ENCODE measurements at places on chromosomes 3 and 15.

DNA sequence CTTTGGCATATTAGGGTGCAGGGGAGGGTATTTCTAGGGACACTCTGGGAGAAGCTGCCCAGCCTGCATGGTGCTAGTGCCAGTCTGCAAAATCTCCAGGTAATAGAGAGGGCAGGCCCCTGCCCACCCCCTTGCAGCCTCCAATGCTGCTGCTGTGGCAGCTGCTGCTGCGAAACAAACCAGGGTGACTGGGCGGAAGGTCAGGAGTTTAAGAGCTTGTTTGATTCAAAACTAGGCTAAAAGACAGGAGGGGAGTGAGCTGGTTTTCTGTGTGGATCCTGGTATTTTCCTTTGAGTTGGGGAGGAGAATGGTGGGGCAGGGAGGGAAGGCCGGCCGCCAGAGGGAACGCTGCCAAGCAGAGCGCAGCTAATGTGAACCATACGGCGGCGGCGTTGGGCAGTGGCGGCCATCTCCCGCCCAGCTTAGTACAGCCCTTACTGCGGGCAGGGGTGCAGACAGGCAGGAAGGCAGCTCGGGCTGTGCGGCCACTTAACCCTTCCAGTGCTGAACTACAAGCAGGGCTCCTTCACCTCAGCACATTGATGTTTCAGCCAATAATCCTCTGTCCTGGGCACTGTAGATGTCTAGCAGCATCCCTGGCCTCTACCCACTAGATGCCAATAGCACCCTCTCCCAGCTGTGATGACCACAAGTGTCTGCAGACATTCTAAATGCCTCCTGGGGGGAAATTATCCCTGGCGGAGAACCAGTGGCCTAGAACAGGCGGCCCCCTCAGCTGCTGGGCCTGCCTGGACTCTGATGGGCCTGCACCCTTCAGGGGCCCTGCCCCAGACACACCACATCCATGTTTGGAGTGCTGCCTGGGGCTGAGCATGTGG, 125.7 kb downstream of the EEFSEC start:
- no peak for DNase-seq

DNA sequence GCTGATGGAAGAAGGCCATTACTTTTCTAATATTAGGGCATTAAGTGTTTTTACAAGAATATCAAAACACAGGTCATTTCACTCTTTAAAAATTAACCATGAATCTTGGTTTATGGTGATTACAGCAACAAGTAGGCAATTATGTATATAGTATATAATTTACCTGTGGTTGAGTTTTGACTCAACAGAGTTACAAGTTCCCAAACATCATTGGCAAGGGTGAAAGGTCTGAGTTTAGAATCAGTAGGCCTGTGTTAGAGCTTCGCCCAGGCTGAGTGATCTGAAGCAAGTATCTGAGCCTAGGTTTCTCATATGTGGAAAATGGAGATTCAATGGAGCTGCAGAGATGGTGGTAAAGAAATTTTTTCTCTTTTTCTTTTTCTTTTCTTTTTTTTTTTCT, 25.1 kb upstream of the LPP start:
- no peak for DNase-seq

DNA sequence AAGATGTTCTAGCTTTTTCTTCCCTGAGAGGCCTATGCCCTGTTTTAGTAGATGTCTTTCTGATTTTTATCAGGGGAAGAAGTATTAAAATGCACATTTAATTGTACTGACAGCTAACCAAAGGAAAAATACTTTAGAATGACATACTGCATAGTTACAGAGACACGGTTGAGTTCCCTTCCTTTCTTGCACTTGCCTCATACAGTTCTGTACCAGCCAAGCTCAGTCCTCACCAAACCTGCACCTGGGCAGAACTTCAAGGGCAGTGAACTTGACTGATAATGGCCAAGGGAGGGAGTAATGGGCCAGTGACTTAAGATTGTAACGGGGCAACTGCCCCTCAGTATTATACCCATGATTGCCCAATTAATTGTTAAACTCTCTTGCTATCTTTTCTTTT, 34.1 kb upstream of the RASGRP1 start:
- no peak for DNase-seq

DNA sequence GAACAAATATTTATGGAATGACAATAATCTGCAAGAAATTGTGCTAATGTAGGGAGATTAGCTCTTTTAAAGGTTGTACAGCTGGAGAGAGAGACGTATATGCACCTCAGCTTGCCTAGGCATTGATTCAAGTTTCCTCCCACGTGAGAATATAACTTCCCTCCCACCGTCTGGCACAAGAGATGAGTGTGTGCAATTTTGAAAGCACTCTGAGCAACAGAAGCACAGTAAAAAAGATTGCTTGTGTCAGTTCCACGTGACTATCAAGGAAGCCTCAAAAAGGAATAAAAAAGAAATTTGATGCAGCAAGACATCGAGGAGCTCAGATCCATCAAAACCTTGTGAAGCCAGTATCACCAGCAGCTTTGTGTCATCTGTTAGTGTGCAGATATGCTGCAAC, 435.3 kb downstream of the TUSC7 start:
- no peak for DNase-seq

- DNase-seq, result no peak
These were observed 50.3 kb upstream of the ACAN start for GRCh38 chr15:88752951-88753350.

GRCh38 chr3:114034211-114034610, 22.1 kb downstream of the CCDC191 start:
- DNase-seq, result no peak

DNA sequence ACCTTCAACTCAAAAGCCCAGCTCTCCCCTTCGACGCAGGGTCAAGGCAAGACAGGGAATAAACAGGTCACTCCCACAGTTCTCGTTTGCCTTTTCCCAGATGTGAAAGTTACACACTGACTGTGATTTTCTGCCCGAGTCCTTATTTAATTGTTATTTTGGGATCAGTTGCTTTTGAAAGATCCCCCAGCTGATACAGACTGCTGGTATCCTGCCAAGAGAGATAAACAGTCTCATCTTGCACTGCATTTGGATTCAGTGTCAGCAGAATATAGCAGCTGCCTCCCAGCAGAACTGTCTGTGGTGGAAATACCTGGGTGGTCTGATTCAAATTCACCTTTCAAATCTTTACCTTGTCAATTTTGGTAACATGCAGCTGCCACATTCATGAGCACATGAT, 56.0 kb upstream of the FAM3D start:
- DNase-seq, result no peak

- no peak for DNase-seq
These were observed 163.9 kb downstream of the SMAD6 start for GRCh38 chr15:66865622-66866611.

DNA sequence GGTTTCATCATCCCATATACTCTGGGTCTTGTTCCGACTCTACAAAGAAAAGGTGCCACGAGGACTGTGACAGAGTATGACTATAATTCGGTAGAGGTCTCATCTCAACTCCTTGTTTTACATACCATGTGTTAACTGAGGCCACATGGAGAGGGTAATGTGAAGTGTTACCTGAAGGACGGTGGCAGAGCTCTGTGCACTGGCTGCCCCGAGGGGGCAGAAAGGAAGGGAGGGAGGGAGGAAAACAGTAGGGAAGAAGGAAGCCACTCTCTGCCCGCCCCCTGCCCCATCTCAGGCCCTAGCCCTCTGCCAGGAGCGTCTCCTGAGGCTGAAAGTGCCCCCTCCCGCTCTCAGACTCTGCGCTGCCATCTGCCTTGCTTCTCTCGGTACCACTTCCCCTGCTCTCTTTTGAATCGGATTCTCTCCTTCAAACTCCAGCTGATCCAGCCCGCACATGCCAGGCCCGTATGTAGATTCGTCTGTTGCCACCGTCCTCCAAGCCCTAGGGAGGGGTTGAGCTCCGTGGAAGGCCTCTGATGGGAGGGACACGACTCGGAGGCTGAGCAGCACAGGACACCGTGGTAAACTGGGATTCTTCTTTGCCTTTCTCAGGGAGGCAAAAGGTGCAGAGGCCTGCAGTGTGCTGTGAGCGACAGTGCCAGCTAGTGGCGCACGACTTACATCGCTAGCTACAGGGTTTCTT, 70.5 kb upstream of the ATP10A start:
- peak; percentile 8 for DNase-seq

DNA sequence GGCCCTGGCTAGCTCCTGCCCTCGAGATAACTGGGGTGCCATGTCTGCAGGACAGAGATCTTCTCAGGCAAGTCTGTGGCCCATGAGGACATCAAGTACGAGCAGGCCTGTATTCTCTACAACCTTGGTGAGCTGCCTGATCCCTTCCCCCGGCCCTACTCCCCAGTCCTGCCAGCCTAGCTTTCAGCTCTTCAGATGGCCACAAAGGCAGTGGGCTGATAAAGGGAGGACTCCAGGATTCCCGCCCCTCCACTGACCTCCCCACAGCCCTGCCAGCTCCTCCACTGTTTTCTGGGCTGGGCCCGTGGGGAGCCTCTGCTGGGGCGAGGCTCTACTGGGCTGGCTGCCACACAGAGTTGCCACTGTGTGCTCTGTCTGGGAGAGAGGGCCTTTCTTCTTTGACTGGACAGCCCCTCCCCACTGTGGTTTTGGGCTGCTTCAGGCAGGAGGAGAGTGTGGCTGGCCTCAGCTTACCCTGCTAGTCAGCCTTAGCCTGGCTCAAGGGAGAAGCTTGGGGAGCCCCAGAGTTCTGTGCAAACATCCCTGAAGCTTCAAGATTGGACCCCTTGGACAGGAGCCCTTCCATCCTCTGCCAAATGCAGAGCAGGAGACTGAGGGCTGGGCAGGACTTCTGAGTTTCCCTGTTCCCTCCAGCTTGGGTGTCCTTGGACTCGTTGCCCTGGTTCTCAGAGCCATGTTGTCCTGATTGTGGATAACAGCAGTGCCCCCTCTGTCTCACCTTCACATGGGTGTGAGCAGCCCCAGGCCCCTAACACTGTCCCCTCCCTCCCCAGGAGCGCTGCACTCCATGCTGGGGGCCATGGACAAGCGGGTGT, 24.4 kb downstream of the PTPN23 start:
- no peak for DNase-seq

DNA sequence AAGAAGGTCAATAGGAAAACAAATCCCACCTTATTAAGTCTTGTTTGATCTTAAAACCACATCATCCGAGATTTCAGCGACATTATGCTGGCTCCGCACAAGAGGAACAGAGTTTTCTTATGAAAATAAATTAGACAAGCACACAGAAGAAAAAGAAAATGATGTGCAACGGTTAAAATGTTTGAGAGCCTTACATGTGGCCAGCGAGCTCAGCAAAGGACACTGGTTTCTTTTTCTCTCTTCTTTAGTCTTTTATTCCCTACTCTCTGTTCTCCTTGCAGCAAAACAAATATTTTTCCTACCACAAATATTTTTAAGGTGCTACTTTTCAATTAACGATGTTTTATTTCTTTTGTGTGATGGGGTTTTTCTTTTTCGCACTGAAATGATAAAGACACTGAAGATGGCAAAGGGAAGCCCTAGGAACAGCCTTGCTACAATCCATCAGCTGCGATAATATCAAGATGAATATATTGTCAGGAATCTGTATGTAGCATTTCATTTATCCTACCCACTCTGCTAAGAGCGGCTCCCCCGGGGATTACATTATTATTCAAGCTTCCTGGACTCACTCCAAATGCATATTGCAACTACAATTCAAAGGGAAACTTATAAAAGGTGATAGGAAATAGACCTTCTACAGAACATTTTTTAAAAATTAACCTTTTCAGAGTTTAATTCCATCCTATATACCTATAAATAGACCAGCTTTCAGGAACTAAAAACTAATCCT, 72.9 kb downstream of the ANXA2 start:
- no peak for DNase-seq

- no peak for DNase-seq
These were observed 16.4 kb downstream of the TBC1D21 start for GRCh38 chr15:73889762-73890124.

DNA sequence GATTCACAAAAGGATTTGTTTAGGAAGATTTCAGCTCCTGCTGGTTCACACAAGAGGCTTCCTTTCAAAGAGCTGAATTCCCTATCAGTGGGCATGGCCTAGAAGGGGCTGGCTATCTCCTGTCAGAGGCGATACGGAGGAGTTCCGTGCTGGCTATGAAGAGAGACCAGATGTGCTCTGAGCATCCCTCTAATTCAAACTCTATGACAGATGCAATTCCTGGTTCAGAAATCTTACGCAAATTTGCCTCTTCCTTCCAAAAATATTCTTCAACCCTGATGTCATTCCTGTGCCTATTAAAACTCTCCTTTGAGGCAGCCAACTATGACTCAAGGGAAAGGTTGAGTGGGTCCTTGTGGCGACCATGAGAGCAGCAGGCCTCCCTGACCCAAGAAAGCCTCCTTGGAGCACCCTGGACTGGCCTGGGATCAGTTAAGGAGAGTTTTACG, 139.3 kb upstream of the HES1 start:
- DNase-seq, result no peak

- no peak for DNase-seq
These were observed 136.7 kb downstream of the SMAD6 start for GRCh38 chr15:66838671-66839239.

GRCh38 chr3:56673781-56674457, 9.1 kb downstream of the TASOR start:
- no peak for DNase-seq

GRCh38 chr15:75648156-75649000, 666 bp downstream of the SNX33 start:
- DNase-seq, result no peak

- no peak for DNase-seq
These were observed 2.4 kb downstream of the HYKK start for GRCh38 chr15:78509726-78510312.

DNA sequence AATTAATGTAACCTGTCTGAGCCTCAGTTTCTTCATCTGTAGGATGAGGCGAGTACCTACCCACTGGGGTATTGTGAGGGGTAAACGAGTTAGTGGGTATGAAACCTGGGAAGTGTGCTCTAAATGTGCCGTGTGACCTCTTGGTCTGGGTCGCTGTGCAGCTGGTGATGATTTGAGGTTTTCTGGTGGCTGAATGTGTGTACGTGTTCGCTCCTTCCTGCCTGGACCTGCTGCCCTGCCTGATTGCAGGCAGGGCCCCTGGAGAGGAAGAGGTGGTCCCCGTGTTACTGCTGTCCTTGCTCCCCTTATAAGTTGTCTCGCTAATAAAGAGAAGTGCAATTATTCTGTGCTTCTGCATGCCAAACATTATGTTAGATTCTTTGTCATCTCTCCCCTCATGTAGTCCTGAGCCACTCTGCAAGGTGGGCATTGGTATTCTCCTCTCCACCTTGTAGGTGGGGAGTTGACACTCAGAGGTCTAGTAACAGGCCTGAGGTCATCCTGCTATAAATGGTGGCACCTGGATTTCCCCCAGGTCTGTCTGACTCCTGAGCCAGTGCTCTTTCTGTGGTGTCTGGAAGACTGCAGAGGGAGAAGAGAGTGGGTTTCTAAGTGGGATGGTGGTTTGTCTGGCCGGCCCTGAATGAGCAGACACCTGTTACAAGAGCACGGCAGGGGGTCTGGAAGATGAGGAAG, 15.7 kb downstream of the PDIA5 start:
- DNase-seq, result no peak

GRCh38 chr3:33915796-33916546, 117.5 kb downstream of the PDCD6IP start:
- no peak for DNase-seq

- DNase-seq, result no peak
These were observed 40.0 kb upstream of the TOPBP1 start for GRCh38 chr3:133701435-133702358.

DNA sequence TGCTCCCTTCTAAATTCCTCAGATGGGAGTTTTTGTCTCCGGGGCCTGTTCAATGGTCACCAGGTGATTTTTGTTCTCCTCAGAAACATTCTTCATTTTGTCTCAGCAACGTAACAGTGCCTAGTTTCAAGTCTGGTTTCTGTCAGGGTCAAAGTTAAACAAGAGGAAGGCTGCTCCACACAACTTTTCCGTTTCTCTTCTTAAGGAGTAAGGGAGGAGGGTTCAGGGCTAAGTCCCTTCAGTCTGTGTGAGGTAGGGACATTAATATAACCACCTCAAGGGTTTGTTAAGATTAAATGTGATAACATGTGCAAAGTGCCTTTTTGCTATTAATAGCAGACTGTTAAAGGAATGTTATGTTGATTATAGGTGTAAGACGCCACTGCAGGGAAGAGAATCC, 41.8 kb downstream of the HOMER2 start:
- no peak for DNase-seq

Data from stimulated activated CD8-positive, alpha-beta memory T cell treated with anti-CD3 and anti-CD28 coated beads, Interleukin-4, amount 100 ng/mL, for 1 hour (primary cell).